ENCODE measurements at places on chromosomes 4 and X.

- DNase-seq, result no peak
Observed at GRCh38 chr4:27463816-27464215, 603.2 kb downstream of the STIM2 start.

DNA sequence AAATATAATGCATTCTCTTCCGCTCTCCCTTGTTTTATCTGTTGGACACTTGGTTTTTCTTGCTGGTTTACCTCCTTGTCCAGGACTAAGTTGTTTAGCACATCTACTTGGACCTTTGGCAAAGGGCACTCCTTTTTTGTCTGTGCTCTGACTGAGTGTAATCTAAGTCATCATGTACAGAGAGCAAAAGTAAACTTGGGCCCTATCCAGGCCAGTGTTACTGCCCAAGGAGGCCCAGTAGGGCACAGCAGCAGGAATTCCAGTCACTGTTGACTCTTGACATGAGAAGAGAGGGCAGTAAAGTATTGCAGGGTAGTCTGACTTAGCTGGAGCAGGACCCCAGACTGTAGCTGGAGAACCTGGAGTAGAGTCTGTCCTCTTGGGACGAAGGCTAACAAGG, 445.5 kb downstream of the ZIC3 start:
- DNase-seq, result no peak

- no peak for DNase-seq
Observed at GRCh38 chrX:95218976-95219375, 1465.7 kb upstream of the DIAPH2 start.

DNA sequence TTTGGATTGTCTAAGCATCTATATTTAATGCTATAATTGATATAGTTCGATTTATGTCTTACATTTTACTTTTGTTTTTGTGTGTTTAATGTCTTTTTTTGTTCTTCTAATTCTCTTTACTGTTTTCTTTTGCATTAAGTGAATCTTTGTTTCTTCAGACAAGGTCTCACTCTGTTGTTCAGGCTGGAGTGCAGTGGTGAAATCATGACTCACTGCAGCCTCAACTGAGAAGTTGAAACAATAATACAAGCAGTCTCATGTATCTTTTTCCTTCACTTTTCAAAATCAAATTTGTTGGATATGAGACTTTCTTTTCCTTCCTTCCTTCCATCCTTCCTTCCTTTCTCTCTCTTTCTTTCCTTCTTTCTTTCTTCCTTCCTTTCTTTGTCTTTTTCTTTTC, 1401.6 kb downstream of the ADGRL3 start:
- no peak for DNase-seq

DNA sequence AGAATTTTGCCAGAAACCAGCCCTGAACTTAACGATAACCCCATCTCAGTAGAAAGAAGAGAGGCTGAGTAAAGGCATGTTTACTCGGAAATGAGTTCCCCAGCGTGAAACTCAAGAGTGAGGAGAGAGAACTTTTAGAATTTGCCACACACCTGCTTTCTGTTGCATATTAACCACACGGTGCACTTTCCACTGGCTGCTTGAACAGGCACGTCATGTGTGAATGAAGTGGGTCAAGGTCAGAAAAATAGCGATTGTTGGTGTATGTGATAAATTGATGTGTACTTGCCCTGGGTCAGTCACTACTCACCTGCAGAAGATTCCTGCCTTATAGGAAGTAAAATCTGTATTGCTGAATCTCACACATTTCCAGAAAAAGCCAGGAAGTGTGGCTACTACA, 395.7 kb downstream of the TRIML1 start:
- no peak for DNase-seq

DNA sequence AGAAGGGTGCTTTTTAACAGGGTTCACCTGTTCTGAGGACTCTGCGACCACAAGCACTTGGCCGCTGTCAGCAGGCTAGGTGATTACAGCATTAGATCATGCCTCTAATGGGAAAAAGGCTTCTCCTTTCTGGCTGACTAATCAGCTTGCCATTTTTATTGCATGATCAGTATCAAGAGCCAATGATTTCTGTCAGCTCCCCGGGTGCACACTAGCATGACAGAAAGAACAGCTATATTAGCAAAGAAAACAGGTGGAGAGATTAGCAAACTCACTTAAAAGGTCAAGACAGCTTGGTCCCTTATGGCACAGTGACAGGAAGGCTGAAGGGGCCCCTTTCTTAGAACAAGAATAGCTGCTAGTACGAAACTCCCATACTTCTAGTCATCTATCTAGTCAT, 170.0 kb downstream of the SMIM20 start:
- DNase-seq, result no peak

- no peak for DNase-seq
Observed at GRCh38 chr4:10526429-10527222, 69.4 kb upstream of the ZNF518B start.

- no peak for DNase-seq
Observed at GRCh38 chr4:128810331-128810870, 901 bp downstream of the JADE1 start.

GRCh38 chrX:69615779-69616456, at the start of gene EDA:
Gene EDA, plus strand, starts transcription at chrX:69616113.
- DNase-seq, result peak; percentile 64

- DNase-seq, result no peak
Observed at GRCh38 chr4:82652062-82652461, 90.3 kb upstream of the TMEM150C start.

DNA sequence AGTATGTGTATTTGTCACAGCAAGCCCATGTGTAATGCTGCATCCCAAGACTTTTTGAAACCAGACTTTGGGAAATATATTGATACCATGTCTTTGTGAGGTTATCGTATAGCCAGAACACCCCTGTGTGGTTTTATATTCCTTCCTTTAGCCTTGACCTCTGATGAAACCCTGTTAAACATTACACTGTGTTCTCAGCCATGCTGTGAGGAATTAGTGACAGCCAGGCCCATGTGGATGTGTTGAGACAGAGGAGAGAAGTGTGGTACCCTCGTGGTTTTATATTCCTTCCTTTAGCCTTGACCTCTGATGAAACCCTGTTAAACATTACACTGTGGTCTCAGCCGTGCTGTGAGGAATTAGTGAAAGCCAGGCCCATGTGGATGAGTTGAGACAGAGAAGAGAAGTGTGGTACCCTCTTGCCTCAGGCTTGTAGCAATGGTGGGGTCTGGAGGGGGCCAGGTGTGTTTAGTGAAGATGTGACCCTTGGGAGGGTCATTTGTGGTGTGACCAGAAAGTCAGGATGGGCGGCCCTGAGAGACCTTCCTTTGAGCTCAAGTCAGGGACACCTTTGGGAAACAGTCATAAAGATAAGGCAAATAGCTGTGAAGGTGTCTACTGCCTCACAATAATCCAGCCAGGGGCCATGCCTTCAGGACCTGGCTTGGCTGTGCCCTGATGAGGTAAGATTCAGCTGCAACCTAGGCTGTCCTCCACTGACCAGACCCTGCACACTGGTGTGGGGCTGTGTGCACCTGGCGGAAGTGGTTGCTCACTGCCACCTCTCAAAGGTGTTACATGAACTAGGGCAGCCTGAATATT, 110.0 kb downstream of the IRF2 start:
- DNase-seq, result no peak

- no peak for DNase-seq
Observed at GRCh38 chr4:152245680-152246079, 290.2 kb downstream of the FBXW7 start.

DNA sequence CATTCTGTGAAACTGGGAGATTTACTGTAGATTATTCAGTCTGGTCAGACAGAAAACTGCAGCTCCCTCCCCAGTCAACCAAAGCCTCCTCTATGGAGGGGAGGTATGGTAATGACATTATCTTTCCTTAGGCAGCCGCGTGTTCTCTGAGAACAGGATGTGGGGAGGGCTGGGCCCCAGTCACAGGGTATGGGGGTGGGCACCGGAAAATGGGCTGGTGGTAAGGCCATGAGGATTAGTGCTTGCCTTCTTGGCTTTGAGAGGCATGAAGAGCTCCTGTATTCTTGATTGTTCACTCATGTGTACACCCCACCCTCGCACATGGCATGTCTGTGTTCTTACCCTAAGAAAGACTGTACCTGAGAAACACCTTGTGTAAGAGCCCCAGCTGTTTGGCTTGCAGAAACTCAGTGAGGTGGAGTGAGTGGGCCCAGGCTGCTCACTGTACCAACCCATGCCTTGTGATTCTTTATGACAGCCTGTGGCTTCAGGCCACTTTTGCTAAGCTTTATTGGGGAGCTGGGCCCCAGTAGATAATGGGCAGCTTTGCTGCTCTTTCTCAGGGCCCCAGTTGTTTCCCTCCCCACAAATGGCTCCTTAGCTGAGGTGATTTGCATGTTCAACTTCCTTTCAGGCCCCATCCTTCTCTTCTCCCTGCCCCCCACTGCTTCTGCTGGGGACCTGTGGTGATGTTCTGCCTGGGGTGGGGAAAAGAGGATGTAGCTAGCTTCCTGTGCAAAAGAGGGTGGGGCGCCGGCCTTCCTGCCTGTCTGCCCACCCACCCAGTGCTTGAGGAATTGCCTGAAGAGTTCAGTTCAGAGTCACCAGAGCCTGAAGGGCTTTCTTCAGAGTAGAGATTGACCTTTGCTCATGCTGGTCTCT, 30.7 kb downstream of the MSN start:
- peak; percentile 78 for DNase-seq

DNA sequence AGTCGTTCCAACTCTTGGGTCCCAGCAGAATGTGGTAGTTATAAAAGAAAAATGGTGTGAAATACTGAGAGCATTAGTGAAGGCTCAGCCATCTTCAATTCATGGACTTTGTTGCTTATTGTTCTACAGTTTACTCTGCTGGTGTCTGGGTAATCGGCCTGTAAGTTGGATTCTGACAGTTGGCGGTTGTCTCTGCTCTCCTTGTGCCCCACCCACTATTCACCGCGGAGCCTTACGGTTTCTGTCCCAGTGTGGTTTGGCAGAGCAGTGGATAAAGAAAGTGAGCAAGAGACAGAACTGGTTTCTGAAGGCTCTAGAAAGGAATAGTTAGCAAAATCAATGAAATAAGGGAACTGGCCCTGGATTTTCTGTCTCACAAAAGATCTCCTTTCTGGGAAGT, 9.1 kb downstream of the LONRF3 start:
- no peak for DNase-seq

All from stimulated activated CD8-positive, alpha-beta memory T cell treated with anti-CD3 and anti-CD28 coated beads, Interleukin-15, amount 100 ng/mL, for 48 hours (primary cell).